ENCODE measurements at places on chromosomes 5 and 9. TPM values are rescaled to one million over a fixed set of nuclear protein-coding genes. Genes with fewer than 3 reads are reported as not detected.

GRCh38 chr5:139854953-139855352 is 59.3 kb downstream of the PSD2 start:
- no peak for DNase-seq

- peak; percentile 70 for DNase-seq
These were observed 183.4 kb downstream of the FBXL7 start for GRCh38 chr5:15683332-15683731.

GRCh38 chr9:89638893-89639292 is 34.1 kb downstream of the GADD45G start:
- no peak for DNase-seq

DNA sequence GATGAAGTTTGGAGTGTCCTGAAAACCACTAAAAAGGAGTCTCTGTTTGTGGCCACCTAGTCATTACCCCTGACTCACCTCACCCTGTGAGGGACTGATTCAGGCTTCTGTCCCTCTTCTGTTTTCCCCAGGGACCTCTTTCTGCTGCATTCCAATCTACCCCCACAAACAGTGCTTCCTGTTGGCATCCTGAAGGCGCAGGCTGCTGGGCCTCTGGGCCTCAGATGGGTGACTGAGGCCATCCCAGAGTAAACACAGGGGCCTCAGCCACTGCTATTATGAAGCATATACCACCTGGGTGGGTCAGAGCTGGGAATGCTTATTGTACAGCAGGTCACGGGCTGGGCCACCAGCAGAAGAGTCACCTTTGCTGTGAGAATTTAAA is 20.0 kb downstream of the MORN5 start:
- peak; percentile 29 for DNase-seq

Gene CMYA5
- 0.05 TPM for total RNA-seq

GRCh38 chr9:734831-735511 is 106.5 kb upstream of the DMRT1 start:
- peak; percentile 94 for DNase-seq

- peak; percentile 74 for DNase-seq
These were observed 616.4 kb upstream of the NUDT12 start for GRCh38 chr5:104178829-104179456.

GRCh38 chr5:159441441-159441840 is 111.2 kb upstream of the IL12B start:
- no peak for DNase-seq

Gene LRRTM2
- total RNA-seq: 6.1 TPM

- DNase-seq: no peak
These were observed 127.5 kb downstream of the RFK start for GRCh38 chr9:76266649-76267283.

Gene SLC36A2
- not detected for total RNA-seq
